Renal pelvis (tissue), 12 donors: ENCODE measurements at places on chromosomes 7 and 10.

GRCh38 chr7:100407285-100408180 lies 21.0 kb downstream of the ZCWPW1 start:
- DNase-seq: peak; percentile 67

- DNase-seq: no peak
Measured at GRCh38 chr10:131946321-131946751, 35.4 kb downstream of the BNIP3 start.

- DNase-seq: no peak
Measured at GRCh38 chr7:121485467-121486243, 89.5 kb upstream of the FAM3C start.

- no peak for DNase-seq
Measured at GRCh38 chr7:17951742-17952254, 11.5 kb upstream of the SNX13 start.

DNA sequence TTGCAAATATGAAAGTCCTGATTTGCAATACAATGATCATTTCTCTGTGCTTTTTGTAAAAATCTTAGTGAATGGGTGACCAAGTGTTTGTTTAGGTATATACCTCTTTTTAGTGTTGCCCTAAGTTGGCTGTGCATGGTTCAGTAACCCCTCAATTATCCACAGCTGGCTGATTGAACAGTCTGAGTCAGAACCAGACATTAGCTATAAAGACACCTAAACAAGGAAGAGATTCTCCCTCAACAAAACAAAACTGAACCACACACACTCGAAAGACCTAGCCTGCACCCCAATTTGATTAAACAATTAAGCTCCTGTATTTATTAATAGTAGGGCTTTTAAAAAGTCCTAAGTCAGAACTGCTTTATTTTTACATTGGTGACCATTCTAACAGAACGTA lies 2.8 kb downstream of the RSBN1L start:
- no peak for DNase-seq

DNA sequence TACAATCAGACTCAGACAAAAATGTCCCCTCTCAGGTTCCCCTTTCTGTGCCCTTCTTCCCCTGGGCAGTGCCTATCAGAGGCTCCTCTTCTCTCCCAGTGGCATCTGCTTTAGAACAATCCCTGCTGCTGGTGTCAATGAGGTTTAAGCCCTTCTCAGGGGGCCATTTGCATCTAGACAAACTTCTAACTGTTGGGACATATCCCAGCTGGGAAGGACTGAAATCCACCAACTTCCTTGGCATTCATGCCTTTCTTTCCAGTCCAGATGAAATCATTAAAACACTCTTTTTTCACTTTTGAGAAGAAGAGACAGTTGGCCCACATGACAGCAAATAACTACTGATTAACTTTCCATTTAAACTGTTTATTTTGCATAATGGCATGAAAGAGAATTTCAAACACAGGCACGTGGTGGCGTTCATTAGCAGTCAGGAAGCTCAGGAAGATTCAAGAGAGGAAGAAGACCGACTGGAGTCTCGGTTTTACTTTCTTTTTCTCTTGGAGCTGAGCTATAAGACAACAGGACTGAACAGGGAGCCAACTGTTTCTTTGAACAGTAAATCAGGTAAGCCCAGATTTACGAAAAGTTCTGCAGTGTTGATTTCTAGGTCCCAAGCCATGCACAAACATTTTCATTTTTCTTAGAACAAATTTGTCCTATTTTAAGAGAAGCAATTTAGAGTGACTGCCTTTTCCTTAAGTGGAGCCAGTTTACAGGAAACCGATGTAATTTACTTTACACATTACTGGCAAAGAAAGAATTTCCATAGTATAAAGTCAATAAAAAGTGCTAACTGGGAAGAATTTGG lies at the start of gene GIMAP2:
Gene GIMAP2, plus strand, starts transcription at position 488 of the 811 bp plus-strand sequence. CDS start 1,354 bp downstream, outside the sequence.
- DNase-seq: peak; percentile 16

- DNase-seq: no peak
Measured at GRCh38 chr10:49388161-49388560, 7.7 kb downstream of the DRGX start.

GRCh38 chr10:90326498-90327267 lies 531.2 kb downstream of the HTR7 start:
- DNase-seq: no peak

- no peak for DNase-seq
Measured at GRCh38 chr7:7672545-7673239, 32.1 kb downstream of the UMAD1 start.

- no peak for DNase-seq
Measured at GRCh38 chr10:94194256-94194655, 168.5 kb downstream of the NOC3L start.
